CD4-positive, alpha-beta T cell (primary cell): ENCODE measurements at places on chromosomes 6 and 20.

DNA sequence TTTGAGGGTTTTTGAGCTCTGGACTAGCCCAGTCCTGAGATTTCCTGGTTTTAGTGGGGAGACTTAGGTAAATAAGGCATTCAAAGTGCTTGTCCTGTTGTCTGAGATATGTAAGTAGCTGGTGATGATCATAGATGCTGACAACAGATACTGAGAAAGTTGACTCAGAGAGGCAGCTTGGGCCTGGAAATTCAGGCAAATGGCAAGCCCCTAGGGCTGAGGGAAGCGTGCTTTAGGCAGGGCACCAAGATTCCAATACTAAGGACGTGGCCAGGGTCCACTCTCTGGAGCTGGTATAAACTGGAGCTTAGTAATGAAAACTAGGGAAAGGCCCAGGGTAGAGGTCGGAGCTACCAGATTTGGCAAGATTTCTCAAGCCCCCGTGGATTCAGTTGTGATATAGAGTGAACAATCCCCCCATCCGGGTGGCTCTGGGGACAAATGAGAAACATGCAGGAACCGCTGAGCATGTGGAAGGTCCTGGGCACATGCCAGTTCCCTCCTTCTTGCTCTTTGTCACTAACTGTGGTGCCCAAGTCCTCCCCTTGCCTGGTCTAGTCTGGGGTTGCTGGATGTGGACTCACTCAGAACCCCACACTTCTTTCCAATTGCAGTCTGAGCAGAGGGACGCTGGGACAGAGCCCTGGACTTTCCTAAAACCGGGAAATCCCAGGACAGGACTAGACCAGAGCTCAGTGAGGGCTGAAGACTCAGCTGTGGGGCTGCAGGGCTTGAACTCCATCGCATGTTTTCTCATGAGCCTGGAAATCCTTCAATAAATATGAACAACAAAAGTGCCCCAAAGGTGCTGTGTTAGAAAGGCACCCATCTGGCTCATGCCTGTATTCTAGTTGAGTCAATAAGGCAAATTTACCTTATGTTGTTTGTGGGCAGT is 10.3 kb downstream of the SLC22A3 start:
- no peak for DNase-seq

GRCh38 chr20:3307078-3307477 is 68.1 kb upstream of the SLC4A11 start:
- no peak for DNase-seq

- no peak for DNase-seq
Measured at GRCh38 chr20:4779616-4780015, 57.9 kb downstream of the PRND start.

DNA sequence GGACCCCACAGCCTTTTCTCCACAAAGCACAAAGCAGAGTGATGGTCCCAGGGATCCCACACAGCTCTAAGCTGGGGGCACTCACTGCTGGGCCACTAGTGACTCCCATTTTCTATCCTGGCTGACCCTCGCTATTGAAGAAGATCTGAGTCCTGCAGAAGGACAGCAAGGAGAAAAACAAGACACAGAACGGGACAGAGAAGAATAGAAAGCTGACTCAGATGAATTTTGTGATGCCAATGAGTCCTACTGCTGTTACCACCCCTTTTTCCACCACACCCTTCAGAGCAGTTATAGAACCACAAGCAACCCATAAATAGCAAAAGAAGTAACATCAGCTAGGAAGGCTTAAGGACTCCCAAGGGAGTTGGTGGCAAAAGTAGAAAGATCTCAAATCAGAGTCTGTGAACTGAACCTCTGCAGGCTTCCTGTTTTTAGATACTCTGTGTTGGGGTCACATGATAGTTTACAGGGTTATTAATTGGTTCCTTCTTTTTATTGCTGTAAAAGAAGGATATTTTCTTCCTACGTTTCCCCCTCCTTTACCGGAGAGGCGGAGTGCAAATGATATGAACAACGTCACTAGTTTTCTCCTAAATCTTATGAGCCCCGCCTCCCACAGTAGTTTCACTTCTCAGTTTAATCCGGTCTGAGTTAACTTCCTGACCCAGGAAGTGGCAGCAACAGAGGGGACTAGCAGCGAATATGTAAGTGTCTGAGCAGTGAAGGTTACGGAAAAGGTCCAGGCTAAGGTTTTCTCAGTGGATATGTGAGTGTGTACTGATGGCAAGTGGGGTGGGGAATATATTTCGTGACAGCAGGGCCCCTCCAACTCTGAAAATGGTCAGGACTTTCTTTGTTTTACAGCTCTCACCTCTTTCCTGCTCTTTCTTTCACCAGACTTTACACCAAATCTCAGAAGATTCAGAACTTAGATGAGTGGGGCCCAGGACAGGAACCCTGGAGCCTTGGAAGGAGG is at the start of gene TRIM38:
Gene TRIM38, plus strand, starts transcription at position 654 of the 979 bp plus-strand sequence. CDS start 3,721 bp downstream, outside the sequence.
- DNase-seq = peak; percentile 58

DNA sequence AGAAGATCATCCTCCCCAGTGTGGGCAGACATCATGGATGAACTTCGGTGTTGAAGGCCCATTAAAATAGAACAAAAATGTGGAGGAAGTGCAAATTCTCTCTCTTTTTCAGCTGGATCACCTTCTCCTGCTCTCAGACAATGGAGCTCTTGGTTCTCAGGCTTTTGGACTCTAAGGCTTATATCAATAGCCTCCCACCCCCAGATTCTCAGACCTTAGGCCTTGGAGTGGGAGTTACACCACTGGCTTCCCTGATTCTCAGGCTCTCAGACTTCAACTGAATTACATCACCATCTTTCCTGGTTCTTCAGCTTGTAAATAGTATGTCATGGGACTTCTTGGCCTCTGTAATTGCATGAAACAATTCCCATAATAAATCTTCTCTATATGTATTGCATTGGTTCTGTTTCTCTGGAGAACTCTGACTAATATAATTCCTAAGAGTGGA is 36.6 kb downstream of the NSFL1C start:
- no peak for DNase-seq

DNA sequence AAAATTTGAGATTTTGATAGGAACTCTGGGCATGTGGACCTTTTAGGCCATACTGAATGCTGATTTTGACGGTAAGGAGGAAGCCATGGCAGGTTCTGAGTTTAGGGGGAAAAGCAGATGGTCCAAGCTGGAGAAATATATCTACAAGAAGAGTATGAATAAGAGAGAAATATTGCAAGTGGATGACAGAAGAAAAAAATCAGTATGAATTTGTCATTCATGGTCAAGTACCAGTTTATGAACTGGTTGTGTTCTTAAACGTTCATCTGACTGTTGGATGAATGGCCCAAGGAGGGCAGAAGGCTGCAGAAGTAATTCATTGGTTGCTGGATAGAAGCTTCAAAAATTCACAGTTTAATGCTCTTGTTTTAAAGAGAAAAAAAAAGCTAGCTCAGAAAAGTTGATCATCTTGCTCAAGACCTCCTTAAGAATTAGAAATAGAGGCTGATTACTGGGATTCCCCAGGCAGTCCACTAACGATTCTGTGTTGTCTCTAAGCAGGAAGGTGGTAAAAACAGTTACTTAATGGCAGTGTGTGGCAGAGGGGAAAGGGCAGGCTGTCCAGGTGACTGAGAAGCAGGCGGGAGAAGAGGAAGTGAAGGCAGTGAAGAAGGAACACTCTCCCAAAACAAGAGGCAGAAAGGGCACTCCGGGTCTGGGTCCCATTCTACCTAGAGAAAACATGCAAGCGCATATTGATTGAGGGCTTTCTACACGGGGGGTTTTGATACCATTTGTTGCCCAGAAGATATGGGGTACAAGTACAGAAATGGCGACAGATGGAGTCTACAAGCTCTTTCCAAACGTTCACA is 2.0 kb upstream of the DUSP22 start:
- DNase-seq = no peak

DNA sequence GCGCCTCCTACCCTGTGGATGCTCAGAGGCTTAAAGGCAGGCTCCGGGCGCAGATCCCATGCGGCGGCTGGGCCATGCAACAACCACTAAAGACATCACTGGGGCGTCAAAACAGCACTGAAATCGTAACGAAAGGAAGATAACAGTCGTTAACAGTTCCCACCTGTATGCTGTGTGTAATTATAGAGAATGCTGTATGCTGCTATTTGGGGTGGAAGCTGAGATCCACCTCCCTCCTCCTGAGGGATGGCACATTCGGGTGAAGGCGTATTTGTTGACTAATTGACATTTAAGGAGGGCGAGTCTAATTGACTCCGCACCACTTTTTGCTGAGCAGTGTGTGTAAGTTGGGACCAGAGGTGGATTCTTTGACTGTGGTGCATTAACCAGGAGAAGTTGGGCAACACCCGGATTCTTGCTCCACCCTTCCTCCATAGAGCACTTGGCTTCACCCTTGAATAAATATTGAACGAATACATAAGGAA is 687 bp downstream of the SLC35A1 start:
- no peak for DNase-seq
